ENCODE measurements at places on chromosomes 3 and 15.
A peak's percentile ranks its signal among the peaks of the same experiment; 100 is the strongest.

GRCh38 chr15:62719316-62719715, 323.2 kb upstream of the TPM1 start:
- no peak for DNase-seq

DNA sequence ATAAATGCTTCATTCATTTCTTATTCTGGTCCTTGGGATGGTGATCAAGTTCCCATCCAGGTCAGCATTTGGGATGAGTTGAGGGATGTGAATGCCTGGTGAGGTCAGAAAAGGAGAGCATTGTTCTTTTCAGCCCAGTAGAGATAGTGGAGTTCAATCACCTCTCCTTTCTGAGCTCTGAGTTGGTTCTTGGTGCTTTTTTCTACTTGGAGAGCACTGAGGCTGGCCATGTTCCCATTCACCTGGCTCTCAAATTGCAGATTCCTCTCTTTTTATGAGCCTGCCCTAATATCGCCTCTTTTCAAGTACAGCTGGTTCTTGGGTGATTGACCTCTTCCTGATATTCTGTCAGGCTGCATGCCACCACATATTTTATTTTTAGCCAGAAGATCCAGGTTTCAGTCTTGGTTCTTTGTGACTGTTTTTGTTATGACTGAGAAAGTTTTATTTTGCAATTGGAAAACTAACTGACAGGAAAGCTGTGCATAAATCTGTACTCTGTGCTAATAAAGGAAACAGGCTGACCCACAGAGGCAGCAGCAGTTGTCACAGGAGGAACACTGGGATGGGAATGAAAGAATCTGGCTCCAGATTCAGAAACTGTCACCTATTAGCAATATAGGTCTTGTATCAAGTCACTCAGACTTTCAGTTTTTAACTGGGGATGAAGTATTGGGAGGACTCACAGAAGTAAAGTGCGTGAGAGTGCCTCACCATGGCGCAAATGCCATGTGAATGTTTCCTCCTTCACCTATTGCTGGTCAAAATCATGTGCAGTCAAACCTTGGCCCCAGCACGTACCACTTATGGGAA, 10.7 kb downstream of the AQP9 start:
- DNase-seq: no peak

- DNase-seq: no peak
Measured at GRCh38 chr15:46386356-46386755, 751.5 kb downstream of the SQOR start.

GRCh38 chr3:80014576-80014975, 246.8 kb upstream of the ROBO1 start:
- no peak for DNase-seq

DNA sequence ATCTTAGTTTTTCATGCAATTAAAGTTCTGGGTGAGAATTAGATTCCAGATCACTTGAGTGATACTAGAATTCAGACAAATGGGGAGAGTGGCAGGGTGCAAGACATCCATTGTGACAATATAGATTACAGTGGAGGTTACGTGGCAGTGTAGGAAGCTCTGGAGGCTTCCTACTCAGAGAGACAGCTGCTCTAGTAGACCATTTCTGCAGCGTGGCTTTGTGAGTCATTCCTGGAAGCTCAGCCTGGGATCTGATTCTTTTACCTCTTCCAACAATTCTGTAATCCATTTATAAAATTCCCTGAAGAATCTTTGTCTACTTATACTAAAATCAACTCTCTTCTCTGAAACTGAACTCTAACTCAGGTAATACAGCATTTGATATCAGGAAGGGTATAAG, 90.4 kb upstream of the ASB14 start:
- no peak for DNase-seq

DNA sequence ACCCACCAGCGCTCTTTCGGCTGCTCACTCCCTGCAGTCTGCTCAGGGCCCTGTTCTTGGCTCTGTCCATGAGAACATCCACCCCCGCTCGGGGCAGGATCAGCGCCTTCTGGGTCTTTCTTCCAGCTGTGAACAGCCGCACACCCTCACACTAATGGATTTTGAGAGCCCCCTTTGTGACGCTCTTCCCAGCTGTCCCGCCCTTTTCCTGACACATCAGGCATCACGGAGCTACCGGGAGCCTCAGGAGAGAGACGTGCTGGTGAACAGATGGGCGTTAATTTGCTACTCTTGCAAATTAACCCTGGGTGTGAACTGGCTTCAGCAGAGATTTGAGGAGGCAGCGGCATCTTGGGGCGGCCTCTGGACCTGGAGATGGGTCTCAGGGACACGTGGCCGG, 113.0 kb downstream of the TMEM266 start:
- DNase-seq: no peak

GRCh38 chr15:64507293-64507802, 47.0 kb downstream of the ZNF609 start:
- DNase-seq: peak; percentile 18

DNA sequence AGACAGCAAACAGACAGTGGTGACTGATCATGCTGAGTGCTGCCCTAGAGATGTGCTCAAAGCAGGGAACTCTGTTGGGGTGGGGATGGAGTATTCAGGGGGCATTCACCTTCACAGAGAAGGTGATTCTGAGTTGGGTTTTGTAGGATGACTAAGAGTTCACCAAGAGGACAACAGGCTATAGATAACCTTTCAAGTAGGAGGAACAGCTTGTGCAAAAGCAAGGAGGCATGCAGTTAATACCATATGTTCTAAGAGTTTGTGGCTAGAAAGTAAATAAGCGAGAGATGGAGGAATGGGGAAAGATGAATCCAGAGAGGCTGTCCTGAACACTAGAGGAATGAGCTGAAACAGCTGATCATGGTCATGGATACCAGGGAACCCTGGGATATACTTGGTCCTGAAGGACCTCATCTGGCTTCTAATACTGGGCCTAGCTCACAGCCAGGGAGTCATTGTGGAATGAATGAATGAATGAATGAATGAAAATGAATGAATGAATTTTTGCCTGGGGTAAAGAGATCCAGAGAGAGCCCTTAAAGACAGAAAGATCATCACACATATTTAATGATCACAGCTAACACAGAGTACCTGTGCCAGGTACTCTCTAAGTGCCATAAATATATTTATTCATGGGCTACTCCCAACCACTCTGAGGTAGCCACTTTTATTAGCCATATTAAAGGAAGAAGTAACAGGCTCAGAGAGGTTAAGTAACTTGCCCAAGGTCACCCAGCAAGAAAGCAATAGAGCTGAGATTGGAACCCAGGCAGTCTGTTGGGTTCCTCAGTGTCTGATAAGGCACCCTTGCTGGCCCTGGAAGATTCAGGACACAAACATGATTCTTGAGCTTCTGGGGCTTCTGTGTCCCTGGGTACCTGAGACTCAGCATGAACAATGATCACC, 22.0 kb downstream of the SMAD6 start:
- no peak for DNase-seq

GRCh38 chr15:70322051-70322668, 224.4 kb upstream of the TLE3 start:
- no peak for DNase-seq

DNA sequence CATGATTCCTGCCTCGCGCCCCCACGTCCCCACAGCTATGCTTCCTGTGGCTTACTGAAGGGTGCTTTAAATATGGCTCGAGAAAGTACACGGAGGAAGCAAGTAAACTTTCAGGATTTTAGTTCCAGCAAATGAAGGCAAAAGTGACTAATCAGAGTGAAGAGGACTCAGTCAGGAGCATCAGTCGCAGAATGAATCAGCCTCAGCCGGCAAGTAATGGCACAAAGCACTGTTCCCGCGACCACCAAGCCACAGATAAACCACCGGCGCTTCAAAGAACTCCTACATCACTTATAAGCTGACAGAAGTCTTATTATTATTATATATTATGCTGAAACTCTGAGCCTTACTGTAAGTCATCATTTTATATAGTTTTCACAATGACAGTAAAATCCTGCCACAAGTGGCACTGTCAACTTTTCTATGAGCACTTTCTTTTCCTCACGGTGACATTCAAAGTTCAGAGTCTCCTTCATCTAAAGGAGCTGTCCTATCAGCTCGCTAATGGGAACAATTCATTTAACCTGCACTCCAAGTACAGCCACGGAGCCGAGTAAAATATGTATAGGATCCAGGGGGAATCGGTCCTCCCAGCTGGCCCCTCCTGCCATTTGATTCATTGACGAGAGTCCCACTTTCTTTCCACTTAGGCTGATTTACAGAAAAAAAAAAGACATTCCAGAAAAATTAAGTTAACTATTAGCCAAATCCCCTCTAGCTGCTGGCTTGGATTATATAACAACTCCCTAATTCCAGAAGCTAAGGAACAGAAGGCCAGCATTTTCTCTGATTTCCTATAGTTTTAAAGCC, 217.0 kb upstream of the ICE2 start:
- peak; percentile 77 for DNase-seq

- no peak for DNase-seq
Measured at GRCh38 chr3:124791639-124792151, 61.4 kb downstream of the UMPS start.

DNA sequence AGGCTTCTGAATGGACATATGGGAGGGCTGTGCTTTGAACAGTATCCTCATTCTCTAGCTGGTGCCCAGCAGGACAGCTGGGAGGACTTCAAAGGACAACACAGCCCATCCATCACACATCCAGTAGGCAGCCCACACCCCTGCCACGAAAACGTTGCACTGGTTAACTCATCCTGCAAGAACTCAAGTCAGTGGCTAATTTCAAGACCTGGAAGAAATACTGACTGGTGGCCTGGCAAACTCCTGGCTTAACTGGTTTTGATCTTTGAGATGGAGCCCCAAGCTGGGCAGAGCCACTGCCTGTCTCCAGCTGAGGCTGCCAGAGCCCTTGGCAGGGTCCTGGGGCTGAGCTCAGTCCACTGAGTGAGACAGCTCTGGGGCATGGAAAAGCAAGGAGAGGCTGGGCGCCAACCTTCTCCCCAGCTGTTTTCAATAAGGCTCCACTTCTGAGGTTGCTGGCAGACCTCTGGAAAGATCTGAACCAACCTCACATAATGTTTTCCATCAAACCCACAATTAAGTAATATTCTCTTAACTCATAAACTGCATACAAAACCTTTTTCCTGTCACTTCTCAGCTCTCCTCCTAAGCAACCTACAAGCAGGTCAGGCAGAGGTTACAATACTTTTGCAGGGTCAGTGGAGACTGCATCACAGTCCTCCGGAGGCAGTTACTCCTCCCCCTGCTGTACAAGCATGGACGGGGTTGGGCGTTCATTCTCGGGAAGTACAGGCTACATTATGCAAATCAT, 110.3 kb downstream of the MYLK start:
- no peak for DNase-seq
